ENCODE measurements at places on chromosomes 12 and 14.

GRCh38 chr12:120821878-120822277 lies 82.3 kb downstream of the SPPL3 start:
- DNase-seq = no peak

DNA sequence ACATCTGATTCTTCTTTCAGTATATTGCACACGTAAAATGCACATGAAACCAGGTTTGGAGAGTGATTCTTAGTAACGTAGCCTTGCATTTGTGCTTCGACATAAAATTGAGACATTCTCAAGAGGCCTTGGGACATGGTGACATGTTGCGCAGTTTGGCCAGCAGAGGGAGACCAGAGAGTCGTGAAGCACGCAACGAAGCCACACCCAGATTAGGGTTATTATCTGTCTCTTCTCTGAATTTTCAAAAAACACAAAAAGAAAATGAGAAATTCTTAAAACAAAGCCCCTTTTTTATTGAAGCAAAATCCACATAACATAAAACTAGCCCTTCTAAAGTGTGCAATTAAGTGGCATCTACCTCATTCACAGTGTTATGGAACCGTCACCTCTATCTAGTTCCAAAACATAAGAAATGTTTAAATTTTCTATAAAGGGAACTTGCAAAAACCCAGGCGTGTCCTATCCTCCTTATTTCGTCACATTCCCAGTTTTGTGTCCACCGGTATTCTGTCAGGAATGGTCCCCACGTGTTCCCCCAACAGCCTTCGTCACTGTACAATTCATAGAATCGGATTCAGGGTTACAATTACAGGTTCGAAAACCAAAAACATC lies 108.8 kb upstream of the ATF7IP start:
- peak; percentile 72 for DNase-seq

- DNase-seq = peak; percentile 41
Measured at GRCh38 chr14:95407354-95407753, 87.6 kb upstream of the CLMN start.

- DNase-seq = no peak
Measured at GRCh38 chr12:117789195-117789912, 179.4 kb downstream of the KSR2 start.

DNA sequence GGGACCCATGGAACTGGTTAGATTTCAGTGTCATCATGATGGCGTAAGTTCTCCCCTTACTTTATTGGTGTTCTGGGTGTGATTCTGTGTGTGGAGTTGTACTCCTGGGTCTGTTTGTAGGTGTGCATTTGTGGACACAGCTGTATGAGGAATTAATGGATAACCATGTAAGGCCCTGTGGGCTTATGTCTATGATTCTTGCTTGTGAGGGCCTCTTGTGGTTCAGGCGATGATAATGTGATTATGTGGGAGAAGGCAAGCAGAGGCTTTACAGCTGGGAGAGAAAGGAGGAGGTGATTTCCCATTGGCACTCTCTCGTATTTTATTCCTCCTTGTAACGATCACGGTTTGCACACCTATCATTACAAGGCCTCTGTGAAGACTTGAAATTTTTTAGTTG lies 96.1 kb downstream of the SCN8A start:
- no peak for DNase-seq

- no peak for DNase-seq
Measured at GRCh38 chr12:112219195-112219594, 93.8 kb downstream of the TRAFD1 start.

DNA sequence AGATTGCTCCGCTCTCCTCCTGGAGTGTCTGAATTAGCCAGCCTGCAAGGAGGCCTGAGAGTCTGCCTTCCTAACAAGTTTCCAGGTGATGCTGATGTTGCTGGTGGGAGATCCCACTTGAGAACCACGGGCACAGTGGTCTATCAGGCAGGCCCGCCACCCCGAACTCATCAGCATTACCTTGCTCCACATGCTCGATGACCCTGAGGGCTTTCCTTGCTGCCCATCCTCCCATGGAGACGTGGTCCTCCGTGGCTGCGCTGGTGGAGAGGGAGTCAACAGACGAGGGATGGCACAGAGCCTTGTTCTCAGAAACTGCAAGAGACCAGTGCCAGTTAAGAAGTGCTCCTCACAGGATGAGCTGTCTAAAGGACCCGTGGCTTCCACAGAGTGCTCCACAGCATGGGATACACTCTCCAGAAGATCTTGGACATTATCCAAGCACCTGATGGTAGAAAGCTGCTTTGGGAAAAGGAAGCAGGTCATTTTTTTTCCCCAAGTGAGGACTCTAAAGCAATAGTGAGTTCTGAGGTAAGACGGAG lies 18.3 kb downstream of the HAL start:
- DNase-seq = no peak

DNA sequence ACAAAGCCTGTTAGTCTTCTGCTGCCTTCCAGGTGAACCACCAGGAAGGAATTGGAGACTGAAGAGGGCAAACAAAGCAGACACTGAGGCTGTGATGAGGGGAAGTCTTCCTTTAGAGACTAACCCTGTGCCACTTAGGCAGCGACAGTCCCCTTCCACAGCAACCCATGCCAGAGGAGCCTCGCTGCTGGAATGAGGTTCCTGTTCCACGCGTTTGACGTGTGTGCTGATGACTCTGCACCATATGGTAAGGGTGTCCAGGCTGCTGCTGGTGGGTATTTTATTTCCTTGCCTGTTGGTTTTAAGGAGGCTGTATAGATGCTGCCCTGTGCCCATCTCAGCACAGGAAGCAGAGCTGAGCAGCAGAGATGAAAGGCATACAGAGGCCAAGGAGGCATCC lies 361.9 kb upstream of the FKBP4 start:
- no peak for DNase-seq

DNA sequence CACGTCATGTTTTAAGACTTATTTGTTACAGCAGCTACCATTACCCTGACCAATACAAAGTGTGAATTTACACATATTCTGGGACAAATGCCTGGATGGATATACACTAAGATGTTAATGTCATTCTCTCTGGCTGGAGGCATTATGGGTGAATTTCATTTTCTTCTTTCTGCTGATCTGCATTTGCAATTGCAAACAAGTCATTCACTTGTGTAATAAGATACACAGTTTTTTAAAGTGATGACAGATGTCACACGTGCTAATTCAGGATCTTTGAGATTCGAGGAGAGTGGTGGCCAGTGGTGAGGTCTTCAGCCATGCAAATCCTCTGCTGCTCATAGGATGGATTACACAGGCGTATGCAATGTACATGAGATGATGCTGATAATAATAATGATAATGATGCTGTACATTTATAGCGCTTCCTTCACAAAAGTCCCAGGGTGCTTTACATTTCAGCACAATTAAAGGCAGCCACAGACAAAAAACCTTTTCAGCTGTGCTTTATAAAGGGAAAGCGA lies 155.9 kb upstream of the NOS1 start:
- no peak for DNase-seq

GRCh38 chr12:116592731-116593130 lies 33.5 kb downstream of the MAP1LC3B2 start:
- DNase-seq = no peak

- no peak for DNase-seq
Measured at GRCh38 chr12:56375598-56376434, 13.2 kb upstream of the APOF start.

- DNase-seq = no peak
Measured at GRCh38 chr14:37048666-37049071, 123.7 kb downstream of the SLC25A21 start.

DNA sequence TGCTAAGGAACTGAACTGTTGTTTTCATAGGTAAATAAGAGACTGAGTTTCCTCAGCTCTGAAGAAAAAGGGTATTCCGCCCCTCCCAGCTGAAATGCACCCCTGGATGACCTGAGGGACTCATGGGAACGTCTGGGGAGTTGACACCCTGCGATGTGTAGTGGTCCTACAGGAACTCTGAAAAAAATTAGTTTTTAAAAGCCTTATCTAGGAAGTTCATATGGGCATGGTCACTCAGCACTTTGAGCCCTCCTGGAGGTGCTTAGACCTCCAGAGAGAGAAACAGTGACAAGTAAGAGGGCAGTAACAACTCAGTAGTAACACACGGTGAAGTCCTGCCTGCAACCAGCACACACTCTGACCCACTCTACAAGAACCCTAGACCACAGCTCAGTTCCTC lies 91.2 kb upstream of the CNOT2 start:
- DNase-seq = no peak

- DNase-seq = peak; percentile 12
Measured at GRCh38 chr12:76790564-76791552, 26.9 kb downstream of the ZDHHC17 start.

DNA sequence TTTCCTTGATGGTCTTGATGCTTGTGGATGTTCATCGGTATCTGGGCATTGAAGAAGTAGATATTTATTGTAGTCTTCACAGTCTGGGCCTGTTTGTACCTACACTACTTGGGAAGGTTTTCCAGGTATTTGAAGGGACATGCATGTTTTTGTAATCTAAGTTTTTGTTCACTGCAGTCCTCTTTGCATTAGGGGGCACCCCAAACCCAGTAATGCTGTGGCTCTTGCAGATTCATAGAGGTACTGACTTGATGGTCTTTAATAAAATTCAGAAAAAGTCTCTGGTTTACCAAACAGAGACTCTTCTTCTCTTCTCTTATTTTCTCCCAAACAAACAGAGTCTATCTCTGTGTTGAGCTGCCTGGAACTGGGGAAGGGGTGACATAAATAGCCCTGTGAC lies 150.9 kb upstream of the SLC16A7 start:
- no peak for DNase-seq

- peak; percentile 71 for DNase-seq
Measured at GRCh38 chr14:89543425-89543790, 126.4 kb upstream of the FOXN3 start.

- DNase-seq = peak; percentile 79
Measured at GRCh38 chr12:29547864-29548263, 50.4 kb upstream of the OVCH1 start.

- DNase-seq = no peak
Measured at GRCh38 chr12:9606247-9606646, 1.5 kb downstream of the KLRB1 start.

- DNase-seq = no peak
Measured at GRCh38 chr12:76781321-76781720, 17.4 kb downstream of the ZDHHC17 start.

DNA sequence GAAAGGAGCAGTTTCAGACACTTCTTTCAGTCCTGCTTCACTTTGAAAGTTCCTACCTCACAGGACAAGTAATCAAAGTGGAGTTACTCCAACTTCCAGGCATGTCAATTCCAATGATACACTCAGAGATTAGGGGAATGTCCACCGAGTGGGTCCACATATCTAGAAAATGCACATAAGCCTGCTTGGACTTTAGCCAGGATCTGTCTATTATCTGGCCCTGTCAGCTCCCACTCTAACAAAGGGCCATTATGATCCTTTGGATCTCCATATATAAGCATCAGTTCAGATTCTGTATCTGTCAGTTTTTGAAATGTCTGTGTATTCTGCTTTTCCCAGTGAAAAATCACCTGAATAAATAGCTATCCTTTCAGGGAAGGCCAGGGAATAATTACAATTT lies 112.9 kb upstream of the ATXN7L3B start:
- no peak for DNase-seq

DNA sequence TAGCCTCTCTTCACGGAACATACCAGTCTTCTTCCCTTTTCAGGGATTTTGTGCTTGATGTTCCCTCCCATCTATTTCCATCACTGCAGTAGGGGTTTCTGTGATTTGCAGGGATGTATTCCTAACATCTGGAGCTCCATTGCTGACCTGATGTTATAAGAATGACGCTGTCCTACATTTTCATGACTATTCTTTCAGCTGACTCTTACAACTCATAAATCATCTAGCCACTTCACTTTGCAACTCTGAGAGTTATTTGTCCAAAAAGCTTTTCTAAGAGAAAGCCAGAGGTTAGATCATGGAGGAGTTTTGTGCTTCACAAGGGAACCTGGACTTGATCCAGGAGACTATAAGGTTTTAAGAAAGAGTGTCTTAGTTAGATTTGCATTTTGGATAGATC lies 116.6 kb upstream of the FAR2 start:
- peak; percentile 34 for DNase-seq

- no peak for DNase-seq
Measured at GRCh38 chr12:59823567-59823966, 227.7 kb downstream of the SLC16A7 start.

DNA sequence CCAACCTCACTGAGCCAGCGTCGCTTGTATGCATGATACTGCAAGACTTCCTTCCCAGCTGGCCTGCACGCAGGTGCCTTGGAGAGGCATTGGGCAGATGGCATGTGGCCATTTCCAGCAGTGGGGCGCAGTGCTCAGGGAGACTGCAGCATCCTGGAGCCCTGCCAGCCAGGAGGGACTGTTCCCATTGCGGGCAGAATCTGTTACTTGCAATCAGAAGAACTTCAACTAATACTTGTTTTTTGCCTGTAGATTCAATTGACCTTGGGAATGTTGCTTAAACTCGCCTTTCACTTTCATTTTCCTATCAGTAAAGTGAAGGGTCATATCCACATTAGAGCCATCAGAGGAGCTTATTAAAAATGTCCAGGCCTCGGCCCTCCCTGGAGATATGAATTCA lies 29.8 kb downstream of the ANKRD9 start:
- DNase-seq = peak; percentile 40

- DNase-seq = no peak
Measured at GRCh38 chr14:56807386-56808109, 2.7 kb downstream of the OTX2 start.

DNA sequence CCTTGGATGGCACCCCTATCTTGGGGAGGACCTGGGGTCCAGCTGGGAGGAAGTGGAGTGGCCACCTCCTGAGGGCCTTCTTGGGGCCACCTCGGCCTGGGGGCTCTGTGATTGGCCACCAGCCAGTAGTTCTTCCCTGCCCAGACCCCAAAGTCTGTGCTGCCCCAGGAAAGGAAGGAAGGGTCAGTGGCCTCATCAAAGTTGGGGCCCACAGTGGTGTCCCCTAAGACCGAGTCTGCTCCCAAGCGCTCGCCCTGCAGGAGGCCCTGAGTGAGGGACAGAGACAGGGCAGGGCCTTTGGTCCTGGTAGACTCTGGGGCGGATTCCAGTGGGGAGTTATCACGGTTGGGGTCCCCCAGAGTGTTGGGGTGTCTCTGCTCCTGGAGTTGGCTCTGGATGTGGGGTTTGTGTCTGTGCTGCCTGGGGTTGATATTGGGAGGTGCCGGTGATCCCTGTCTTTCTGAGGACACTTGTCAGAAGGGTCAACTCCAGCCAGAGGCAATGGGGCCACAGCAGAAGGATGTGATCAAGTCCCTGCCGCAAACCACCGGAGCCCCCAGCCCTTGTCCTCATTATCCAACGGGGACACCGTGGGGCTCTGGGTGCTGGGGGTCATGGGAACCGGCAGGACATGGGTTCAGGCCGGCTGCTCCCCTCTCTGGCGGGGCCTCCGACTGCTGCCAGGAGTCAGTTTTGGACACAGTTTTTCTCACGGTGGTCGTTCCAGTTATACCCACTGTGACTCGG lies 364.3 kb downstream of the TMEM121 start:
- DNase-seq = no peak

DNA sequence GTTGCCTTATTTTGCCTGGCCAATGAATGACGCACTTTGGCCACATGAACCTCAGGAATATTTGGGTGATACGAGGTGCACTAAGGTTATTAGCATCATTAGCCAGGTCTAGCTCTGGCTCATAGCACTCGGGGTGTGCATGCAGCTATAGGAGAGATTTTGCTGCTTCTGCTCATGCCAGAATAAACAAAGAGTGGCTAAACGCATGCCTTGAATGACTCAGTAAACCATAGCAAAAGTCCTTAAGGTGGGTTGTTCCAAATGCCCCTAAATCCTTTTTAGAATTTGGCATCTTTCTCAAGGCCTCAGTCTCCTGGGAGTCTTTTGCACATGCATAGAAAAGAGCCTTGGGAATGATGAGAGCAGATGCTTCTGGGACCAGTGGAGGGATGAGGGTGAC lies 343.7 kb upstream of the FKBP4 start:
- no peak for DNase-seq

GRCh38 chr12:5185435-5186069 lies 141.9 kb downstream of the KCNA5 start:
- DNase-seq = no peak

- DNase-seq = no peak
Measured at GRCh38 chr12:30696486-30696885, 817 bp upstream of the IPO8 start.

All from muscle of back (tissue), 13 donors.